ENCODE measurements at places on chromosomes 7 and 10. TPM values are rescaled to one million over a fixed set of nuclear protein-coding genes. Genes with fewer than 3 reads are reported as not detected.

GRCh38 chr7:7944619-7945282 is 23.8 kb upstream of the GLCCI1 start:
- ATAC-seq, result no peak

DNA sequence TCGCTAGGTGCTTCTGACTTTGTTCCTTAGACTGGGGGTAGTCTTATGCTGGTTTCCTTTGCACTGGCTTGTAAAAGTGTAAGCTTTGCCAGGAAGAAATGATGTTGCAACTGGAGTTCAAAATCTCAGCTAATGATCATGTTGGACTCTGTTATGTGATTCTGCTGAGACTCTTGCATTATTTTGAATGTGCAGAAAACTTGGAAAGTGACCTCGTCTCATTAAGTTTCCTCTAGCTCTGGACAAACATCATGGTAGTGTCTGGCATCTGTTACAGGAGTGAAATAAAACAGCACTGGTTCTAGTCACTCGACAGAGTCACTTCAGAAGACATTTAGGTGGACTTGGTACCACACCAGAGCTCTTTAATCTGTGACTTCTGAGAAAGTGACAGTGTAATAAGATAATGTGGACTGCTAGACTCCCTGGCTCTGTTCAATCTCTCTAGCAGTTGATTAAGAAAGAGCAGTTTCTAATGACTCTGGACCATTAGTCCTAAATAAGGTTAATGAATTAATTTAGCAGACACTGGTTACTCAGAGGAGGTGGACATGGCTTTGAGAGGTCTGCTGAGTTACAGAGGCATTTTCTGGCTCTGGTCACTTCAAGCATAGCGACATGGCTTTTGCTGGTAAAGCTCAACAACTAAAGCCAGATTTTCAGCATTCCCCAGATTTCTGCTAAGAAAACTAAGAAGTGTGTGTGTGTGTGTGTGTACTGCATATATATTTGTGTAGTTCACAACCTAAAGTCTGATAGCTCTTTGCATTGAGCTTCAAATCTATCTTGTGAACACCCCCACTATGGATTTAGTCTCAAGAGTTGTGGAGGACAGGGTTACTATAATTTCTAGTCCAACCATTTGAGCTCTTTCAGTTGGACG is 2.0 kb downstream of the NRP1 start:
- no peak for ATAC-seq

GRCh38 chr10:131978851-131979250 is 2.9 kb downstream of the BNIP3 start:
- no peak for ATAC-seq

GRCh38 chr7:46058086-46058823 is 137.2 kb upstream of the IGFBP3 start:
- no peak for ATAC-seq

DNA sequence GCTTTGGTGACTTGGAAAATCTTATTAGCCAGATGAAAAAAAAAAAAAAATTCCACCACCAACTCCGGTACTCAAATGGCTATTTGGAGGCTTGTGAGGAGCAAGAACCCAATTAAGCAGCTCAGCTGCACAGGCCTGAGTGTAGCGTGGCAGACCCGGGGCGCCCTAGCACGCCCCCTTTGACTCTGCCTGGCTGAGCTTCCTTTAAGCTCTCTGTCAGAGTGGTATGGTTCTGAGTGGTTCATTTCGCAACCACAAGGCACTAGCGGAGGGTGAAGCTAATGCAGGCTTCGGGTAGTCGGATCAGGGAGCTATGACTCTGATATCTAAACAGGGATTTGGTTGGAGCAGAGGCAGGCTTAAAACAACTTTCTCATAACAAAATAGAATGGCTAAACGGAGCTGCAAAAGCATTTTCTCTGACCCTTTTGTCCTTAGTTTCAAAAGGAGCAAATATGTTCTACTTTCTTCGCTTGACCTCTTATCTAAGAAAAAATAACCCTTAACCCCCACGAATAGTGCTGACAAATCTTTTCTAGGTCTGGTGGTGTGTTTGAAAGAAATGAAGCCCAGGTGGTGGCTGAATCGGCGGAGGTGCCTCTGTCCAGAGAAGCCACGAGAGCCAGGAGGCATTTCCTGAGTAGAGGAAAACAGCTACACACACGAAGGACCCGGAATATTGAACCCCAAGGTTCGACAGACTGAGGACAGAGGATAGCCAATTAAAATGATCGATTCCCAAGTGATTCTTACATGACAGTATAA is 285.4 kb upstream of the GLI3 start:
- ATAC-seq, result peak; percentile 48

ITPRIP gene
- total RNA-seq, result 25.0 TPM
